Activated naive CD8-positive, alpha-beta T cell treated with anti-CD3 and anti-CD28 coated beads for 36 hours (primary cell): ENCODE measurements at places on chromosomes 5 and 9. TPM values are rescaled to one million over a fixed set of nuclear protein-coding genes. Genes with fewer than 3 reads are reported as not detected.

DNA sequence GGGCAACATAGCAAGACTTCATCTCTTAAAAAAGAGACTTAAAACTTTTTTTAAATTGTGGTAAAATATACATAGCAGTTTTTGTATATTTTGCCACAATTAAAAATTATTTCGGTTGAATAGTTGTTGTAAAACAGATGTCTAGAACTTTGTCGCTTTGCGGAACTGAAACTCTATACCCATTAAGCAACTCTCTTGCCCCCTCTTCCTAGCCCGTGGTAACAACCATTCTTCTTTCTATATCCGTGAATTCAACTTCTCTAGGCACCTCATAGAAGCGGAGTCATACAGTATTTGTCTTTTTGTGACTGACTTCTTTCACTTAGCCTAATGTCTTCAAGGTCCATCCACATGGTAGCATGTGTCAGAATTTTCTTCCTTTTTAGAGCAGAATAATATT, 43.3 kb downstream of the SPARC start:
- H3K27ac ChIP-seq: no peak overlapping the region
- no peak for DNase-seq
- H3K4me3 ChIP-seq: no peak overlapping the region
- peaks cover 5% of the 10 kb centered on the region for H3K4me1 ChIP-seq
- H3K27me3 ChIP-seq: no peaks in the 10 kb centered on the region

- H3K4me1 ChIP-seq: no peaks in the 10 kb centered on the region
- no peak overlapping the region for H3K4me3 ChIP-seq
- peaks cover 8% of the 10 kb centered on the region for H3K27me3 ChIP-seq
- DNase-seq: no peak
- no peaks in the 10 kb centered on the region for H3K36me3 ChIP-seq
Measured at GRCh38 chr5:155679530-155679929, 647.4 kb upstream of the SGCD start.

Gene MLANA
- total RNA-seq: not detected

- DNase-seq: no peak
- H3K4me1 ChIP-seq: no peaks in the 10 kb centered on the region
- H3K27ac ChIP-seq: no peak overlapping the region
- no peaks in the 10 kb centered on the region for H3K36me3 ChIP-seq
- H3K4me3 ChIP-seq: no peak overlapping the region
Measured at GRCh38 chr9:135664266-135664665, 1.2 kb downstream of the LCN9 start.

Gene BDP1
- 26.7 TPM for total RNA-seq

DNA sequence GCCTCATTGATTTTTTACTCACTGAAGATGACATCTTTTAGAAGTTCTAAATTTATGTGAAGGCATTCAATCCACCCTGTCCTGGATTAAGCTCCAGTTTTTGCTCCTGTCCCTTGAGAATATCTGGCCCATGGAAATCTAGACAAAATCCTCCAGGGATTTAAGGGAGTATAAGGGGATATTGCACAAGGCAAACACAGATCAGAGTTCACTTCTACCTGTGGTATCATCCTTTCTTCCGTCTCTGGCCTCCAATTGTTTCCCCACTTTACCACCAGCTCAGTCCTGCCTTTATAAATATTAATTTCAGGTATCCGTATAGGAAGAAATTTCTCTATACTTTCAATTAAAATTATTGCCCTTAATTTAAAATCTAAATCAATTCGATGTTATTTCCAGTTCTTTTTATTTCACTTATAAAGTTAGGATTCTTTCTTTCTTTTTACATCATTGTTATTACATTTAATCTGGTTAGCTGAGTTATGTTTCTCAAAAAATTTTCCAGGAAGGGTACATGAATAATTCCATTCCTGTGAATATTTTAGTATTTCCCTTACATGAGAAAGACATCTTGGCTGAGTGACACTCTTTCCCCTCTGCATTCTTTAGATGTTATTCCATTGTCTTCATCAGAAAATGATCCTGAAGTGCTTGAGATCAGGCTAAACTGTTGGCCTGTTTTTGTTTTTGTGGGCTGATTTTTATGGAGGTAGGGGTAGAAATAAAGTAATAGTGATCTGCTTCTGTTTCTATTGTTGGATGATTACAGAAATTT, 194.3 kb upstream of the MAP3K1 start:
- H3K4me3 ChIP-seq: no peak overlapping the region
- DNase-seq: no peak
- peaks cover 1% of the 10 kb centered on the region for H3K36me3 ChIP-seq
- peaks cover 4% of the 10 kb centered on the region for H3K4me1 ChIP-seq

- peak; percentile 67 for DNase-seq
- peak within 1 kb of the TSS; percentile 84 for H3K4me3 ChIP-seq
- H3K27me3 ChIP-seq: peaks cover 32% of the 10 kb centered on the region
- no peak within 1 kb of the TSS for H3K27ac ChIP-seq
- peaks cover 15% of the 10 kb centered on the region for H3K4me1 ChIP-seq
- H3K36me3 ChIP-seq: no peaks in the 10 kb centered on the region
Measured at GRCh38 chr5:146878476-146879172, at the start of gene PPP2R2B. TSS of gene PPP2R2B (minus strand) at chr5:146878757.

Gene PCDHGA3
- total RNA-seq: not detected

GRCh38 chr5:156715287-156715686, 134.8 kb upstream of the PPP1R2B start:
- no peak overlapping the region for H3K27ac ChIP-seq
- H3K4me3 ChIP-seq: no peak overlapping the region
- H3K4me1 ChIP-seq: no peaks in the 10 kb centered on the region
- H3K27me3 ChIP-seq: peaks cover 10% of the 10 kb centered on the region
- no peak for DNase-seq

Gene NIPBL
- total RNA-seq: 42.1 TPM
